ENCODE measurements at places on chromosomes 1 and 21. TPM values are rescaled to one million over a fixed set of nuclear protein-coding genes. Genes with fewer than 3 reads are reported as not detected.

- no peak for DNase-seq
Observed at GRCh38 chr21:42258150-42258884, 39.4 kb downstream of the ABCG1 start.

NTMT2 gene
- polyA plus RNA-seq: 0.58 TPM

DNA sequence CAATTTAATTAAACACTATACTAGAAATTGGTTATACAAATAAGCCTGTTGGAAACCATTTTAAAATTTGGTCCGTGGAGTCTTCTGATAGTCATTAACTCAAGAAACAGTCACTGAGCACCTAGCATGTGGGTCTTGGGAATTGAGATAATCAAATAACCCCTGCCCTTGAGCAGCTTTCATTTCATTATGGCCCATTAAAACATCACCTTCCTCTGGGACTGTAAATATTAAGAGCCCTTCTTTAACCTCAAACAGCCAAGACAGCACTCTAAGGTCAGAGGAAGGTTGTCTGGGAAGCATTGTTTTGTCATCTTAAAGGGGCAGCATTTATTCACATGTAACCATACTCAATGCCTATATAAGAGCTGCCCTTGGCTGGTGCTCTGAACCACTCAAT is 610.3 kb upstream of the USP24 start:
- no peak for DNase-seq

TSSK3 gene
- polyA plus RNA-seq: 0.98 TPM

DNA sequence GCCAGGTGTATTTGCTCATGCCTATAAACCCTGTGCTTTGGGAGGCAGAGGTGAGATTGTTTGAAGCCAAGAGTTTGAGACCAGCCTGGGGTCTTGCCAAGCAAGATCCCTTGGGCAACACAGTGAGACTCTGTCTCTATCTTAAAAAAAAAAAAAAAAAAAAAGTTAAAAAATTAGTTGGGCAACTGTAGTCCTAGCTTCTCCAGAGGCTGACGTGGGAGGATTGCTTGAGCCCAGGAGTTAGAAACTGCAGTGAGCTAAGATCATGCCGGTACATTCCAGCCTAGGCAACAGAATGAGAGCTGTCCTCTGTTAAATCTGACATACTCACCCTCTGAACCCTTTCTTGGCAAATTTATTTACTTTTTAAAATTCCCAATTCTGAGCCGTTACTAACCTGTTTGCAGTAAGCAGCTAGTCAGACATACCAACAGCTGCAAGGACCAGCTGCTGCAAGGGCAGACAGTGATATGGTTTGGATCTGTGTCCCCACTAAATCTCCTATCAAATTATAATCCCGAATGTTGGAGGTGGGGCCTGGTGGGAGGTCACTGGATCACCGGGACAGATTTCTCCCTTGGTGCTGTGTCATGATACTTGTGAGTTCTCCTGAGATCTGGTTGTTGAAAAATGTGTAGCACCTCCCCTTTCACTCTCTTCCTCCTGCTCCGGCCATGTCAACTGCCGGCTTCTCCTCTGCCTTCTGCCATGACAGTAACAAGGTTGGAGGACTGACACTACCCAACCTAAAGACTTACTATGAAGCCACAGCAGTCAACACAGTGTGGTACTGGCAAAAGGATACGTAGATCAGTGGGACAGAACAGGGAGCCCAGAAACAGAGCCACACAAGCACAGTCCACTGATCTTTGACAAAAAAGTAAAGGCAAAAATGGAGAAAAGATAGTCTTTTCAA is 10.6 kb downstream of the PARP1 start:
- no peak for DNase-seq

LIPI gene
- 0.29 TPM for polyA plus RNA-seq

ERICH3 gene
- polyA plus RNA-seq: 0.04 TPM

GRCh38 chr1:17239420-17239819 is 9.5 kb upstream of the PADI3 start:
- peak; percentile 84 for DNase-seq

SLC6A9 gene
- 2.0 TPM for polyA plus RNA-seq

GRCh38 chr1:5720484-5720883 is 271.7 kb downstream of the NPHP4 start:
- no peak for DNase-seq

DNA sequence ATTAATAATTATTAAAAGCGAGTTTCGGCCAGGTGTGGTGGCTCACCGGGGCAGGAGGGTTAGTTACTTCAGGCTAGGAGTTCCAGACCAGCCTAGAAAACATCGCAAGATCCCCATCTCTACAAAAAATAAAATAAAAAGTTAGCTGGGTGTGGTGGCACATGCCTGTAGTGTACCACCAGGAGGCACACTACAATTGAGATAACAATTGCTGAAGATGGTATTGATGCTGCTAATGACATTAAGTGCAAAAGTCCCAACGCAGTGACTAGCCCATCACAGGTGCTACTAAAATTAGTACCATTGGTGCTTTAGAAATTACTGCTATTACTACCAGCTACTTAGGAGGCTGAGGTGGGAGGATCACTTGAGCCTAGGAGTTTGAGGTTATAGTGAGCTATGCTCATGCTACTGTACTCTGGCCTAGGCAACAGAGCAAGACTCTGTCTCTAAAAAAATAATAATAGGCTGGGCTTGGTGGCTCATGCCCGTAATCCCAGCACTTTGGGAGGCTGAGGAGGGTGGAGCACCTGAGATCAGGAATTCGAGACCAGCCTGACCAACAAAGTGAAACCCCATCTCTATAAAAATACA is 156.6 kb downstream of the GREM2 start:
- DNase-seq: no peak

DNA sequence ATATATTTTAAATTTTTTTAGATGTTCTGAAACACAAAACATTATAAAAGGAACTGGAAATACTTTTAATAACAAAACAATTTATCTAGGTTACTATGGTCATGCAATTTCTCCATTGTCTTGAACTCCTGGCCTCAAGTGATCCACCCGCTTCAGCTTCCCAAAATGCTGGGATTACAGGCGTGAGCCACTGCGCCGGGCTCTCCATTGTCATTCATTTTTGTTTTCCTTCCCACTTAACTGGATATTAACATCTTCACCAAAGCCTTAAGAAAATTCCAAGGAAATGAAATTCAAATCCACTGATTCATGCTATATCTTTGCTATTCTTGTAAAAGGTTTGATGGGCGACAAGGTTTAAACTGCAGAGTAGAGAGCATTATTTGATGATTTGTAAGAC is 279.5 kb upstream of the PKN2 start:
- DNase-seq: no peak

B3GALT2 gene
- polyA plus RNA-seq: 6.9 TPM

DNA sequence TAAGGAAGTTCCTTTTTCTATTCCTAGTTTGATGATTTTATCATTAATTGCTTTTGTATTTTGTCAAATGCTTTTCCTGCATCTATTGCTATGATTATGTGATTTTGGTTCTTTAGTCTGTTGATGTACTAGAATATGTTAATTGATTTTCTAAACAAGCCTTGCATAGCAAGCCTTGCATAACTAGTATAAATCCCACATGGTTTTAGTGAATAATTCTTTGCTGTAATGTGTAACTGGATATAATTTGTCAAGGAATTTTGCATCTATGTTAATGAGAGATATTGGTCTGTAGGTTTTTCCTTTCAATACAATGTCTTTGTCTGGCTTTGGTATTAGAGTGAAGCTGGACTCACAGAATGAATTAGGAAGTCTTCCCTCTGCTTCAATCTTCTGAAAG is 460.2 kb downstream of the LTN1 start:
- no peak for DNase-seq

DNA sequence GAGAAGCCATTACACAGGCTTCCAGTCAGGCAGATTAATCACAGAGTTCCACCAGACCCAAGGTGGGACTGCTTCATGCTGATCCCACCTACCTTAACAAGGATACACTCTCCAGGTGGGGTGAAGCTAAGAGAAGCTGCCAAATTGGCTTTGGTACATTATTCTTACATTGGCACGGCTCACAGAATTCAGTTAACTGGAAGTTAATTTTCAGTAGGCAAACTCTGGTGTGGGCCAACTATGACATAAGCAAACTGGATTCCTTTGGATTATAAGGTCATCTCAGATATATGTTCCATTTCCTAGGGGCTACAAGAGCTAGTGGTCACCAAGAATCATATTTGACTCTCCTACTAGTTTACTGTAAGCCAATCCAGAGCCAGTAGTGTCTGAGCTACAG is 448.8 kb upstream of the BEND5 start:
- DNase-seq: no peak

RXFP4 gene
- not detected for polyA plus RNA-seq

DNA sequence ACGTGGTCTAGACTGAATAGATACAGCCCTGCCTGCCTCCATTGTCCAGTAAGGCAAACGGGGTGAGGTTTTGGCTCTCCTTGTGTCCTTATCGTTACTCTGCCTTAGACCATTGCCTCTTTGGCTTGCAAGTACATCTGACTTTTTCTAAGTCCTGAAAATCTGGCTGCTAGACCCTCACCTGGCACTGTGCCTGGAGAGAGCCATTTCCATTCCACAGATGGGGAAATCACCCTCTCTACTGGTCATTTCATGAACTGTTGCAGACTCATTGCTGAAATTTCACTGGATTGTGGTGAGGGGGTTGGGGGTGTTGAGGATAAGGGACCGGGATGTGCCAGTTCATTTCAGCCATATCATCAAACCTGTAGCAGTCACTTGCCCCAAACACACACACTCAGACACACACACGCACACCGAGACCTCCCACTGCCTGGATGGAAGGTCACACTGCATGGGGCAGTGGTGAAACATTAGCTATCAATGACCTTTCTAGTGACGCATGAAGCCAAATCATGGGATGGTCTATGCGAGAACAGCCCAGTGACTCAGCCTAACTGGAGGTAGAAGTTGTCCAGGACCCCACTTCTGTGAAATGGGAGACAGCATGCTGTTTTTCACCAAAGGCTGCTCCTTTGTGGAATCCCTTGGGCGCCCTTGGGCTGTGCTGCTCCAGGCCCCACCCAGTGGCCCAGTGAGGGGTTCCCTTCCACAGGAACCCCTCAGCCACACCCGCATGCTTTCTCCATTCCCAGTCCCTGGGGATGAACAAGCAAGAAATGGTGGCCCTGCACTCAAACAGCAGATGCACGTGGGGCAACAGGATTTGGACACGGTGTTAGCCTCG is 34.9 kb upstream of the VASH2 start:
- DNase-seq: peak; percentile 93

GRCh38 chr1:177937931-177938330 is 31.9 kb downstream of the SEC16B start:
- no peak for DNase-seq

SLC26A9 gene
- polyA plus RNA-seq: 0.04 TPM

- peak; percentile 30 for DNase-seq
Observed at GRCh38 chr1:200351826-200352549, 57.8 kb downstream of the ZNF281 start.

SIPA1L2 gene
- polyA plus RNA-seq: 25.9 TPM

SDF4 gene
- 87.4 TPM for polyA plus RNA-seq

DNA sequence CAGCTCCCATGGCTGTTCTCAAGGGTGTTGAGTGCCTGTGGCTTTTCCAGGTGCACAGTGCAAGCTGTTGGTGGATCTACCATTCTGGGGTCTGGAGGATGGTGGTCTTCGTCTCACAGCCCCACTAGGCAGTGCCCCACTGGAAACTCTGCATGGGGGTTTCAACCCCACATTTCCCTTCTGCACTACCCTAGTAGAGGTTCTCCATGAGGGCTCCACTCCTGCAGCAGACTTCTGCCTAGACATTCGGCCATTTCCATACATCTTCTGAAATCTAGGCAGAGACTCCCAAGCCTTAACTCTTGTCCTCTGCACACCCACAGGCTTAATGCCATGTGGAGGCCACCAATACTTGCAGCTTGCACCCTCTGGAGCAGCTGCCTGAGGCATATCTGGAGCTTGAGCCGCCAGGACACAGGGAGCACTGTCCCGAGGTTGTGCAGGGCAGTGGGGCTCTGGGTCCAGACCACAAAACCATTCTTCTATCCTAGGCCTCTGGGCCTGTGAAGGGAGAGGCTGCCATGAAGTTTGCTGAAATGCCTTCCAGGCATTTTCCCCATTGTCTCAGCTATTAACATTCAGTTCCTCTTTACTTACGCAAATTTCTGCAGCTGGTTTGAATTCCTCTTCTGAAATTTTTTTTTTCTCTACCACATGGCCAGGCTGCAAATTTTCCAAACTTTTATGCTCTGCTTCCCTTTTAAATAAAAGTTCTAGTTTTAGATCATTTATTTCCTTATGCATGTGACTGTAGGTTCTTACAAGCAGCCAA is 8.8 kb upstream of the CAPN8 start:
- DNase-seq: no peak

GRCh38 chr1:1564268-1564667 is 10.4 kb downstream of the SSU72 start:
- no peak for DNase-seq

DNA sequence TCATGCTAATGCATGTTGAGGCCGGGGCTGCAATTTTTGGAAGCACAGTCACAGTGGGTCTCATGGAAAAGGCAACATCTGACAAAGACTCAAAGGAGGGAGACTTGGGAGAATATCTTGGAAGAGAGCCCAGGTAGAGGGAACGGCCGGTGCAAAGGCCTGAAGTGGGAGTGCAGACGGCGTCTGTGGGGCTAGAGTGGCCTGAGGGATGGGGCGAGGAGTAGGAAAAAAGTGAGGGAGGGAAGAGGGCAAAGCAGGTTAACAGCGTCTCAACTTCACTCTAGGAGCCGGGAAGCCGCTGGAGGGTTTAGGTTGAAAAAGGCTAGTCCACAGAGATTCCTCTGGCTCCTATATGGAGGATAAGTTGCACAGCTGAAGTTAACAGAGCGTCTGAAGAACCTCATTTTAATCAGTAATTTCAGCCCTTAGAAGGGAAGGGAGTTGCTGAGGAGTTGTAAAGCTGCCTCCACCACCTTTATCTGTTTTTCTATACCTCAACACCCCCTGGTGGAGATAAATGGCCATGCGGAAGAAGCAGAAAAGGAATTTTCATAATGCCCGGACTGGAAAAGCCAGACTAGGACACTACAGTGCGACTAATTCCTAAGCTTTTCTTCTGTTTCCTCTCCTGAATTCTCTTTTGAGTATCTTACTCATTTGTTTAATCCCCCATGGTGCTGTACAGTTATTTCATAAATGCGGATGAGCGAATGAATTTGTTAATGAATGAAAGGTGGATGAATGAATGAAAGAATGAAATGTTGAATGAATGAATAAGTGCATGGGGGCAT is 78.7 kb upstream of the ZNF281 start:
- DNase-seq: peak; percentile 78

DNA sequence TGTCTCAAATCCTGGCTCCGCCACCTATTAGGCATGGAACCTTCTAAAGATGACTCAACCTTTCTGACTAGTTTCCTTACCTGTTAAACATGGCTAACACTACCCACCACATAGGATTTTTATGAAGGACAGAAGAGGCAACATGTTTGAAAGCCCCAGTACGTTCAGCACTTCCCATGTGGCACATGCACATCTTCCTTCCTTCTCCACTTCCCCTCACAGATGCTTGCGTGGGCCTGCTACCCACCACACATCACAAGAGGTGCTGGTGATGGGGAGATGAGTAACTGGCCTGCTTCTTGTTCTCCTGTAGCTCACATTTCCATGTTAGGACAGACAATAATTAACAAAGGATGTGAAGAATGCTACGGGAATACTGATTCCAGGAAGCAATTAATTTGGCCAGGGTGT is 7.1 kb downstream of the ZBTB21 start:
- DNase-seq: no peak

GRCh38 chr1:204961765-204962419 is 81.1 kb upstream of the CNTN2 start:
- no peak for DNase-seq

All from muscle of back (tissue), 13 donors.